Stimulated activated CD4-positive, alpha-beta T cell treated with anti-CD3 and anti-CD28 coated beads, Interleukin-15, amount 100 ng/mL, for 48 hours (primary cell): ENCODE measurements at places on chromosomes 3 and 15.

- no peak for DNase-seq
These were observed 9.0 kb upstream of the MEIS2 start for GRCh38 chr15:37109168-37109871.

GRCh38 chr3:175476489-175476888 lies 617.4 kb downstream of the NAALADL2 start:
- no peak for DNase-seq

GRCh38 chr15:88476635-88477060 lies 9.1 kb downstream of the MRPS11 start:
- no peak for DNase-seq

DNA sequence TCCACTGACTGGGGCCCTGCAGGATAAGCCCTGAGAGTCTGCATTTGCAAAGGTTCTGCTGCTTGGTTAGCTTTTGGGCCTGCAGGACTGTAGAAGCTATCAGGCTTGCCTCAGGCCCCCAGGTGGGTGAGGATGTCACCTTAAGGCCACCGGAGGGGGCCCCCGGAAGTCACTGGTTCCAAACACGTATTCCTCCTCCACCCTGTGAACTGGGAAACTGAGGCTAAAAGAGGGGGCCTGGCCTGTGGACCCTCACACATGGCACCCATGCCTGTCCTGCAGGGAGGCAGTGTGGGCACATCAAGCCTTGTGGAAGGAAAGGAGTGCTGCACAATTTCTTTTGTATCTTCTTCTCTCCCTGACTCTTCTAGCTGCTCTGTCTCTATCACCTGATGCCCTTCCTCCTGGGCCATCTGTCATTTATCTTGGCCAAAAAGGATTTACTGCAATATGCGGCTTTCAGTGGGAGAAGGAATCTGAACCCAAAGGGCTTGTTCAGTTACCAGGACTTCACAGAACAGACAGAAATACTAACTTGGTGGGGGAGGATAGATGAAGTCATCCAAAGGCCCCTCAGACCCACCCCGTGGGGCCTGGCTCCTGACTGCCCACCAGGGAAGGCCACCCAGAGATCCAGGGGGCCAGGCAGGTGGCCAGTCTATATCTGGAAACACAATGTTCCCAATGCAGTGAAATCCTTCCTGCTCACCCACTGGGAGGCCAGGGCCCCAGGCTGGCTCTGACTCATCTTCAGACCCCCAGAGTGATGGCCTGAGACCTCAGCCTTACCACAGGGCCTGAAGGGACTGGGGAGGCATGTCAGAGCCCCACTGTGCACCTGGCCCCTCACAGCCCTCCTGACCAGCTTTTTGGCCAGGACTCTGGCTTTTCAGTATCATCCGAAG lies 18.3 kb downstream of the UBAP1L start:
- no peak for DNase-seq

GRCh38 chr3:188153437-188154013 lies 432 bp upstream of the LPP start:
- DNase-seq: no peak

- no peak for DNase-seq
These were observed 21.6 kb downstream of the B4GALT4 start for GRCh38 chr3:119219069-119219468.

GRCh38 chr15:67824197-67824968 lies 926 bp upstream of the SKOR1 start:
- DNase-seq: no peak

- no peak for DNase-seq
These were observed 78.5 kb upstream of the LARS2 start for GRCh38 chr3:45309876-45310275.

DNA sequence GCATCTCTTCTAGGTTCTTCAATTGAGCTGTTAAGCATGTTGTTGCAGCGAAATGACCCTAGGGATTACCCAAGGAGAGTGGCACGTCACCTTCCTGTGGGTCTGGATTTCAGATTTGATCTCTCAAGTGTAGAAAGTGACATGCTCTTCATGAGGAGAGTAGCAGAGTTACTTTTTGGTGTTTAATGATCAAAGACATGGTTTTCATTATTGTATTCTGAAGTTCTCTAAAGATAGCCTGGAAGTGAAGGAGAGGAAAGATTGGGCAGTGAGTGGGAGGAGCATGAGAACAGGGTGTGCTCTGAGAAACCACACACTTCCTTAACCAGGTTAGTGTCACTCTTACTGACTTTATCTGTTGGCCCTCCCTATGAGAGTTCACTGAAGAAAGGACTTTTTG lies 153.6 kb downstream of the AKAP13 start:
- DNase-seq: no peak

DNA sequence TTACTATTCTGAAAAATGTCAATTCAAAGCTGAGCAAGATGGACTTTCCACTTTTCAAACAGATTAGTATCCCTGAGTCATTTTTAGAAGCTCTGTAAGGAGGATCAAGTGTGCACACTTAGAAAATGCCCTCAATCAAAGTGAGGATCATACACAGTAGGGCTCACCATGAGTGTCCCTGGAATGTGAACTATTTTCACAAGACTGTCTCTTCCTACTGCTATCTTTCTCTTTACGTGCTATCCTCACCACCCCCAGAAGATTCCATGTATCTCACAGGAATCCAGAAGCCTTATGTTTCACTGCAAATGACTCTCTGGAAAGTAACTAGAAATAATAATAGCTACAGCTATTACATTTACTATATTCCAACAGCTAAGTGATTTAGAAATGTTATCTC lies 349.9 kb upstream of the TGFBR2 start:
- DNase-seq: no peak

GRCh38 chr15:55407498-55408011 lies 604 bp downstream of the CCPG1 start:
- no peak for DNase-seq

DNA sequence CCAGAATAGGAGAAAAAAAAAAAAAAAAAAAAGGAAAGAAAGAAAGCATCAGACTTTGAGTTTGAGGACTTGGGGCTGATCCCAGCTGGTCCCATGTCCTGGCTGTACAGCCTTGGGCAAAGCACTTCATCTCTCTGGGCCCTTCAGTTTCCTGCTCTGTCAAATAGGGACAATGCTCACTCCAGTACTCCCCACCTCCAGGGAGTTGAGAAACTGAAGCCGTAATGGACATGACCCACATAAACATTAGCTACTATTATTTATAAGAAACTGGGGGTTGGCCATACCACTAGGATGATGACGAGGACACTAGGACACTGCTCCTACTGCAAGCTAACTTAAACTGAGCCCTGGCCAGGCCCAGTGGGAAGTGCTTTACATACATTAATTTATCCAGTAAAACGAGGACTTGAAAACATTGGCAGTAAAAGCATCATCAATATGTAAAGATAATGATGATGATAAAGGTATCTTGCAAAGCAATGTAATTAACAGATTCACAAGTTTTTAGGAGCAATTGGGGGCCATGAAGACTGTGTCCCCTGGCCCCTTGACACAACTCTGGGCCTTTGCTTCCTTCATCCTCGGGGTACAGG lies 22.9 kb upstream of the SMAD6 start:
- DNase-seq: no peak

DNA sequence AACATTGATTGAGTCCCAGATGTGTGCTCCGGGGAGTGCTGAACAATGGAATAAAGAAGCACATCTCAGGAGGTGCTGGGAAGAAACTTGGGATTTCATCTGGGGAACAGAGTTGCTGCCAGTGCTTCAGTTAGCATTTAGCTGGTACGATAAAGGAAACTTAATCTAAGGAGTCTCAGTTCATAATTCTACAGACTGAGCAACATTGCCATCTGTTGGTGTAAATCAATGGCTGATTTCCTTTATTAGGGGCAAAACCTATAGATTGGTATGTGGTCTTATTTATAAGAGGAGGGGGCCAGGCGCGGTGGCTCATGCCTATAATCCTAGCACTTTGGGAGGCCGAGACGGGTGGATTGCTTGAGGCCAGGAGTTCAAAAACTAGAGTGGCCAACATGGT lies 8.9 kb downstream of the MKRN2OS start:
- no peak for DNase-seq

- DNase-seq: no peak
These were observed 59.1 kb upstream of the NEDD4 start for GRCh38 chr15:56052395-56053045.

- DNase-seq: no peak
These were observed 5.3 kb downstream of the PLA2G4D start for GRCh38 chr15:42088801-42089640.

DNA sequence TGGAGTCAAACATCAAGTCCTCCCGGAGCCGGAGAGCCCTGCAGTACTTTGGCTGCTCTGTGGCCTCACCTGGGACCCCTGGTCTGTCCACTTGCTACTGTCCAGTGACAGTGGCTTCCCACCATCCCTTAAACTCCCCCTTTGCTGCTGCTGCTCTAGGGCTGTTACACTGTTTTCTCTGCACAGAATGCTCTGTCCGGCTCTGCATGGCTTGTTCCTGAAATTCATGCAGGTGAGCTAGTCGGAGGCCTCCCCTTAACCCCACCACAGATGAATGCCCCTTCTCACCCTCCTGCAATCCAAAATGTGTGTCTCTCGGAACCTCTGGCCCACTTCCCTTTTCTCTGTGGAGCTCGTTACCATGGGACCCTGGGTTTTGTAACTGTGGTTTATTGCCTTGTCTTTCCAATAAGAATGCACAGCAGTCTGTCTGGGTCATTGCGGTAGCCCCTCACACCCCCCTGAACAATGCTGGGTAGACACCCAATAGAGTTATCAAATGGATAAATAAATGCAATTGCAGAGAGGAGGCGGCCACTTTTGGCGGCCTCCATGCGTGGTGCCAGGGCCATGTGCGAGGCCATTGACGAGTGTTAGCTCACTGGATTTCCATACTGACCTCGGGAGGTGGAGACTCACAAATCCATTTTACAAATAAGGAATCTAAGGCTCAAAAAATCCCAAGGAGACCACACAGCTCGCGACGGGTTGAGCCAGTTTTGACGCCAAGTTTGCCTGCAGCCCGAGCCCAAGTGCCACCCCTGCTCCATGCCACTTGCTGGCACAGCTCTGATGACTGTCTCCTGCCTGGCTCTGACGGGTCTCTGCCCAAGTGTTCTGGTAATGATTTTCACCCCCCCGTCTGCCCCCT lies 48.5 kb downstream of the RGMA start:
- DNase-seq: no peak

- DNase-seq: no peak
These were observed 92.4 kb upstream of the LRRFIP2 start for GRCh38 chr3:37266809-37267208.

DNA sequence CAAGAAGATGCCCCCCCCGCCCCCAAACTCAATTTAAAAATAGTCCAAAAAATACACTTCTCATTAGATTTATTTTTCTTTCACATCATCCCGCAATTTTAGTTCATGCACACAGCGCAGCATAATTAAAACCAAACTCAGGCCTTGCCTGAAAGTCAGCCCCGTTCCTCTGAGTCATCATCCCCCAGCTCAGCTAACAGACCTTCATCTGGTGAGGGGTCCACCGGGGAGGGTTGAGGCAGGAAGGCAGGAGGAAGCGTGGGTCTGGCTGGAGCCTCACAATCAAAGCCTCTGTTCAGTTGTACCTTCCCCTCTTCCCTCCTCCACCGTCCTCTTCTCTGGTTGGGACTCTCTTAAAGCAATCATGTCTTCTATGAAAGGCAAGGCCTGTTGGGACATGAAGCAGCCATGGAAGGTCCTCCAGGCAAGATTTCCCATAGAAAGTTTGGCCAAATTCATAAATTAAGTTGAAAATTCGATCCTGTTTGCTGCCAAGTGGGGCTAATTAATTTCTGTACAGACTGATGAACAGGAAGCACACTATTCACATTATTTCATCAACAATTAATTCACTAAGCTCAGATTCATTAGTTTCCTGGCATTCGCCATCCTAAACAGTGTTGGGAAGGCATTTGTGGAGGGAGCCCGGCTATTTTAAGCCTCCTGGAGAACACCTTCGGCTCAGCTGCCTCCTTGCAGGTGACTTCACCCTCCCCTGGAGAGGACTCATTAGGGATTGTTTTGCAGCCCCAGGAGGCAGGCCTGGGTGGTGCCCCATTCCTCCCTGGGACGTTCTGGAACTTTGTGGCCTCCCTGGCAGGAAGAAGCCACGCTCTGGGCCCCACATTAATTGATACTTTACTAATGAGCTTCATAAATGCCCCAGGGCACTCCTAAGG lies 72.3 kb upstream of the BNC1 start:
- DNase-seq: no peak

GRCh38 chr3:72515281-72515680 lies 333.0 kb downstream of the SHQ1 start:
- DNase-seq: no peak

DNA sequence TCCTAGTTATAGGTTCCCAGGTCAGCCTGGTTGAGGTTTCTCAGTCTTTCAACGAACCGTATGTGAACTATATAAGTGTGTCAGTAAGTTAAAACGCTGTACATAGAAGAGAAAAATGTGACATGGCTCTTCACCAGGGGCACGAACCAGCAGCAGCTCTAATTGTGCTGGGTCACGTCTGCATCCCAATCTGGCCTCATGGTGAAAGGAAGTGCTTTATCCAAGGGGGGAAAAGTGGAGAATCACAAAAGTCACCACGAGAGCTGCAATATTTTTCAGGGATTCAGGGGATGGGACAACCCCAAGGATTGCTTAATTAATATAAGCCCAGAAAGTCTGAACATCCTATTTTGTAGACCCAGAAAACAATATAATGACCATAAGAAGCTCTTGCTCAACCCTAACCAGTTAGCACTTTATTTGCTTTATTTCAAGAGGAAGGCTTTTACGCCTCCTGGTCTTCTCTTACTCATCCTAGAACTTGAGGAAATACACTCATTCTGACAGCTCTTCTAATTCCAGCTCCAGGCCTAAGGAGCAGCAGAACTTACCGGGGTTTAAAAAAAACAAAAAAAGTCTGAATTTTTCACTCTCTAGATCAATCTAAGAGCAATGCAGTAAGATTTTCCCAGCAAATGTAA lies 16.5 kb downstream of the ANXA2 start:
- no peak for DNase-seq

DNA sequence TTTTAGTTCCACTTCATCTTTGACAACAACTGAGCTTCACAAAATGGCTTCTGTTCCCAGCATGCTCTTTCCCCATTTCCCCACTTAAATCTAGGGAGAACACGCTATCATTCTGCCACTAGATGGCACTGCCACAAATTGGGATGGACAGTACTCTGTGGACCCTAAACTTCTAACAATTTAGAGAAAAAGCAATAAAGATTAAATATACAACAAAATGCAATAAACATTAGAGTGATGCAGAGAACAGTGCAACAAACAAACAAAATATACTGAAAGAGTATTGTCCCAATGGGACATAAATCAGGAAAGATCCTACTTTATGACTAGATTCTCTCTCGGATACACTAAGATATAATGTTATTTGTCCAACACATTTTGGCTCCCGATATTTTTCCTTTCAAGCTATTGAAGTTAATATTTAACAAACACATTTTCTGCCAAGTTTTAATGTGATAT lies 169.7 kb upstream of the TMCO5A start:
- DNase-seq: peak; percentile 4
